ENCODE measurements at places on chromosomes 1 and 21. TPM values are rescaled to one million over a fixed set of nuclear protein-coding genes. Genes with fewer than 3 reads are reported as not detected.
A peak's percentile ranks its signal among the peaks of the same experiment; 100 is the strongest.

GRCh38 chr1:154198756-154199562 is 7.1 kb upstream of the TPM3 start:
- peak; percentile 53 for DNase-seq

DNA sequence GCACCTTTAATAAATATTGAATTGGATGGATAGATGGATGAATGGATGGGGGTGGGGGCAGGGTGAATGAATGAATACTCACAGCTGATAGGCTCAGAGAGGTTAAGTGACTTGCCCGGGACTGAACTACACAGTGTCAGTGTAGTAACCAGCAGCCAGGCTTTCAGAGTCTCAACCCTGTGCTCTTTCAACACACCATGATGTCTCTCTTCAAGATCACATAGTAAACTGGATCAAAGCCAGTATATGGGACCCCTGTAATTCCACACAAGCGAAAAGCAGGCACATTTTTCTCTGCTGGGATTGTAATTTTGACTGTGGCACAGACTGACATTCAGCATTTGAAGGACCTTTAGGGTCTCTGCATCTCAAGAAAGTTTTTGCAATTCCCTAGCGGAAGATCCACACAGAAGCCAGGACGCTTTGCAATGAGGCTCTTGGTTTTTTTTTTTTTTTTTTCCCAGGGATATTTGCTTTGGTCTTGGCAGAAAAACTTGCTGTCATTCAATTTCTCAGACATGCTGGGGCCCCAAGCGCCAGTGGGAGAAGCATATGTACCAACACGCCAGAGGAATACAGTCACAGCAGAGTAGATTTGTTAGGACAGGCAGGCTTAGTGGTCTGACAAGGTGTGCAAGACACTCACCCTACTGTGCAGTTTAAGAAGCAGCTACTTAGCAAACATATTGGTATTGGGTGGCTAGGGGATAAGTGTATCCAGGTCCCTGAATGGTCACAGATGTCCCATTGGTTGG is 213.1 kb upstream of the CAMK1G start:
- no peak for DNase-seq

DNA sequence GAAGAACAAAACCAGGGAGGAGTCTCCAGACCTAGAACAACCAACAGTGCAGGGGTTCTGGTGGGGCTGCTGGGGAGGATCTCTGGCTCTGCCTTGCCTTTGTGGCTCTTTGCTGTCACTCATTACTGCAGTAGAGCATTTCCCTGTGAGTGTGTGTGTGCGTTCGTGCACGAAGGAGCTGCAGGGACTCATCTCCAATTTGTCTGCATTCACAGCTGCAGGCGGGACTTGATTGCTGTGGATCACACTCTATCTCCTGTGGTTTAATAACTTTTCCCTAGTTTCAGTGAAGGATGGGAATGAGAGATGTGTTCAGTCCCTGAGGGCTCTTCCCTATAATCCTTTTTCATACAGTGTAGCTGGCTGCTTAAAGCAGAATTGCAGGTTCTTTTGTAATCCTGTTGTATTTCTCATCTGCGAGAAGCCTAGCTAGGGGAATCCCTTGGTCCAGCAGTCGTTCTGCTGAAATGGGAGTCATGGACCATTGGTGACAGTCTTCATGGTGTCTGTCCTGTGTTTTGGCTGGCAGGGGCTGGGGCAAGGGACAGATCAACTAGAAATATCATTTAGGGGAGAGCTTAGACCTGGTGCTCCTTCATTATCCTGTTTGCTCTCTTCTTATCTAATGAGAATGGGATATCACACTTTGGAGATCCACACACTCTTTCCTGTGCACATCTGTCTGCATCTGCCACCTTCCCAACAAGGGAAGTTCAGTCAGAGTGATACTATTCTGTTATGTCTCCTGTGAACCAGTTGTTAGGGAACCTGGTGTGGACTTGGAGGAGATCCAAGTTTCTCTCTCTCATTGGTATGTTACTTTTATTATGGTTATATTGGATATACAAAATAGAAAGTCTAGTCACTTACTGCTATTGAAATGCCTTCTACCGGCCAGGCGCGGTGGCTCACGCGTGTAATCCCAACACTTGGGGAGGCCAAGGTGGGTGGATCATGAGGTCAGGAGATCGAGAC is 3.0 kb downstream of the PCP4L1 start:
- no peak for DNase-seq

DNA sequence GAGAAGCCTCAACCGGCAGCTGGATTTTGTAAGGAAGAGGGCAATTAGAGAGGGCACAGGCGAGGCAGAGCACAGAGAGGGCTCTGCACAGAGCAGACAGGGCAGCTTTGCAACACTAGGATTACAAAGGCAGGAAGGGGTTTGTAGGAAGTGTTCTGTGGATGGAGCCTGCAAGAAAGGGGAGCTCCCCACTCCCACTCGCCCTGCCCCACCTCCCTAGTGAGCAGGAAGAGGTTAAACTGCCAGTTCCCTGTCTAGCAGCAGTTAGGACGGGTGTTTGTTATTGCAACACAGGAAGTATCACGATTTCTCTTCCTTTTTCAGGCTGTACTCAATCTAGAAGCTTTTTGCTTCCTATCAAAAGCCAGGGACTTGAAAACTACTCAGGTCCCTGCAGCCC is 63.3 kb upstream of the LRRC8D start:
- no peak for DNase-seq

DNA sequence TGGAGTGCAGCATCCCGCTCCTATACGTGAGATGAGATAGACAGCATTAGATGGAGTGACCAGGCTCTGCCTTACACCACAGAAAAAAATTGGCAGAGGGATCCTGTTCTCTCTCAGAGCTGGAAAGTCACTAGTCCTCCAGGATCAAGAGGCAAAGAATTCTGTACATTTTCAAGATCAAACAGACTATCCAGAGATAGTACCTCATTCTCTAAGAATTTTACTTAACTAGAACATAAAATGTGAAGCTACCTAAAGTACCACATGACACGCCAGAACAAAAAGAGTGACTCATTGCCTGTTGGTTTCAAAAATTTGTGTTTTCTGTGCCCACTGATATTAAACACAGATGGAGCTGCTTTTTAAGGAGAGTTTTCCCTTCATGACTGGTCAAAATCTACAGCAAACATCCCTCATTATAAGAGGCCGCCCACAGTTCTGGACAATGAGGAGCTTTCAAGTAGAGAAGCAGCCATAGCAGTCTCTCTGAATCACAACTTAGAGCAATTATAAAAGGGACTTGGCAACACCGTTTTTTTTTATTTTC is 32.3 kb downstream of the CD160 start:
- DNase-seq: no peak

GRCh38 chr1:82586473-82586872 is 785.7 kb downstream of the ADGRL2 start:
- DNase-seq: no peak

GRCh38 chr1:212749821-212750535 is 41.6 kb downstream of the NSL1 start:
- peak; percentile 32 for DNase-seq

- peak; percentile 50 for DNase-seq
Observed at GRCh38 chr1:19861034-19861433, 21.2 kb upstream of the OTUD3 start.

DNA sequence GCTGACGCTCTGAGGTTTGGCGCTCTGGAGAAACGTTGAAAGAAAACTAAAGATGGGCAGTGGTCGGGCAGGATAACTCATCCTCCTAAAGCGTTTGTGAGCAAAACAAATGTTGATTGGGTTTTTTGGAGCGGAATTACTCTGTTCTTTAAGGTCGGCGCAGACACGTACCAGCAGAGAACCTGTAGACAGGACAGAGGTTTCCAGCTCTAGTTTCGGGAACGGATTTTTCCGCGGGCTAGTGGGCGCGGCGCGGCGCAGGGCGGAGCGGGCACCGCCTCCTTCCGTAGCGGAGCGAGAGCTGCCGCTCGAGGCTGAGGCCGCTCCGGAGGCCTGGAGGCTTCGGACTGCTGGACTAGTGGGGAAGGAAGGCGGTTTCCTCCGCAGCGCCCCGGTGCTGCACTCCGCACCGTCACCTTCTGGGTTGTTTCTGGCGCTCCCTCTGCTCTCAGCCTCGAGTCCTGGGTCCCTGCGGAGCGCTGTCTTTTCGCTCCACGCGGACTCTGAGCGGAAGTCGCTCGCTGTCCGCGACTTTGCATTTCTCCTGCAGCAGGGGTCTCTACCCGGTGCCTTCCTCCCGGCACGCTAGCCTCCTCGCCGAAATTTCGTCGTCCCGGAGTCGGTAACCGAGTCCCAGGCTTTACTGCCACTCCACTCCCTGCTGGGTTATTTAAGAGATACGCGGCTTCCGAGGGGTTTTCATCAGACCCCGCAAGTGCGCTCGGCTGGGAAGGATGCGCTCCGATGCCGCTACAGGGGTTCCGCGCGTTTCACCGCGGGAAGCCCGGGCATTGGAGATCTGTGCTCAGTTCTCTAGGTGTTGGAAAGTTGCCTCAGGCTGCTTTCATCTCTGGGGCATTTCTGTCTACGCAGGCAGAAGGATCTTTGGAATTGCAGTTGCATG is 7.0 kb downstream of the FOXD2 start:
- DNase-seq: no peak

- peak; percentile 49 for DNase-seq
Observed at GRCh38 chr1:22414244-22414751, 37.4 kb upstream of the ZBTB40 start.

GRCh38 chr1:116569776-116570357 is 959 bp downstream of the CD58 start:
- peak; percentile 55 for DNase-seq

GRCh38 chr1:45621895-45622523 is 1.8 kb downstream of the CCDC17 start:
- no peak for DNase-seq

PARK7 gene
- 209 TPM for total RNA-seq

RGS13 gene
- total RNA-seq: not detected

CNKSR1 gene
- 28.1 TPM for total RNA-seq

PGLYRP3 gene
- total RNA-seq: not detected
